Nucleus accumbens (tissue), 56 donors: ENCODE measurements at places on chromosomes 13 and 19.

DNA sequence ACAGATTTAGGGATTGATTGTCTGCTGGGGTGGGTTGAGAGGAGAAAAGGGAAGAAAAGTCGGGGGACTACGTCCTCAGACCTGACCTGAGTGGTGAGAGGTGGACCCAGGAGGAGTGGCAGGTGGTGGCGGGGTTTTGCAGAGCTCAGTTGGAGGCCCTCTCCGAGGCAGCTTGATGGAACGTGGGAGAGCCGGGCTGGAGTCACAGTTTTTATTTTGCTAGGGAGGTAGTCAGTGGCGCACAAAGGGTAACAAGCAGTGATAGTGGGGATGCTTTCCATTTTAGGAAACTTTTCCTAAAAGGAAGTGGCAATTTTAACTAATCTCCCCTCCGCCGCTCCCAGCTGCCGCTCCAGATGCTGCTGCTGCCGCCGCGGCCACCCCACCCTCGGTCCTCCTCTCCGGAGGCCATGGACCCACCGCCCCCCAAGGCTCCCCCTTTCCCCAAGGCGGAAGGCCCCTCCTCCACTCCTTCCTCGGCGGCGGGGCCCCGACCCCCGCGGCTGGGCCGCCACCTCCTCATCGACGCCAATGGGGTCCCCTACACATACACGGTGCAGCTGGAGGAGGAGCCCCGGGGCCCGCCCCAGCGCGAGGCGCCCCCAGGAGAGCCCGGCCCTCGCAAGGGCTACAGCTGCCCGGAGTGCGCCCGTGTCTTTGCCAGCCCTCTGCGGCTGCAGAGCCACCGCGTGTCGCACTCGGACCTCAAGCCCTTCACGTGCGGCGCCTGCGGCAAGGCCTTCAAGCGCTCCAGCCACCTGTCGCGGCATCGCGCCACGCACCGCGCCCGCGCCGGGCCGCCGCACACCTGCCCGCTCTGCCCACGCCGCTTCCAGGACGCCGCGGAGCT, 1.1 kb upstream of the ZNF581 start:
- DNase-seq = peak; percentile 40

- no peak for DNase-seq
Measured at GRCh38 chr13:48410199-48410598, 2.7 kb downstream of the LPAR6 start.

GRCh38 chr13:70362820-70363570, 254.7 kb upstream of the KLHL1 start:
- DNase-seq = no peak

- DNase-seq = no peak
Measured at GRCh38 chr19:46784262-46785053, 3.9 kb downstream of the SLC1A5 start.

DNA sequence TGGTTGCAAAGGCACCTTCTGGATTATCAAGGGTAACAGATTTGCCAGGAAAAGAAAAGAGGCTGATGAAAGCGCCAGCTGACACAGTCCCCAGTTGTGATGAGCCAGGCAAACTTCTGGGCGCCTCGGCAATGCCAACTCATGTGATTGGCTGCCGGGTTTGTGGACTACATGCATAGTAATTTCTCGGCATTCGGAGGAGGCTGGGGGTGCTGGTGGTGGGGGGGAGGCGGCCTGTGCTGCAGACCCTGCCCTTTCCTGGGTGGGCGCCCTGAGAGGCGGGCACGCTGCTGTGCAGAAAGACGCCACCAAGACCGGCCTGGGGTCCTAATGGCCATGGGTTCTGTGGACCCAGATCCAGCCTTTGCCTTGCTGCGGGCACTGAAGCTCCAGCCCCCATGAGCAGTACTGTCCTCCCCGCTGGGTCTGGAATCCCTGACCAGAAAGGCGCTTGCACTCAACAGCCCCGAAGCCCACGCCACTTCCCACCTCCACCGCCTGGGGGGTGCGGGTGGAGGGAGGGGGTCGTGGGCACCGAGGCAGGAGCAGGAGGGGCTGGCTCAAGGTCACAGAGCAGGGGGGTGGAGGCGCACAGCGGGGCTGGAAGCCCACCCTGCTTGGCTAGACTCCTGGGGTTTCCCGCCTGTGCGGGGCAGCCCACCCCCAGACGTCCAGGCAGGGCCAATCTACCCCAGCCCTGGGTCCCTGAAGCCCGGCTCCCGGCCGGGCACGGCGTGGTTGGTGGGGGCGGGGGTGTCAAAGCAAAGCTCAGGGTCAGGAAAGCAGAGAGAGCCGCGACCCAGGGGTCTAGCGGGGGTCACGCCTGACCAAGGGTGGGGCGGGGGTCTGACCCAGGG, 1.0 kb downstream of the DIRAS1 start:
- DNase-seq = no peak

GRCh38 chr19:2168619-2169424, 5.1 kb downstream of the DOT1L start:
- peak; percentile 63 for DNase-seq

GRCh38 chr13:97567510-97568243, 133.7 kb downstream of the RAP2A start:
- no peak for DNase-seq
